ENCODE measurements at places on chromosomes 6 and 20.

DNA sequence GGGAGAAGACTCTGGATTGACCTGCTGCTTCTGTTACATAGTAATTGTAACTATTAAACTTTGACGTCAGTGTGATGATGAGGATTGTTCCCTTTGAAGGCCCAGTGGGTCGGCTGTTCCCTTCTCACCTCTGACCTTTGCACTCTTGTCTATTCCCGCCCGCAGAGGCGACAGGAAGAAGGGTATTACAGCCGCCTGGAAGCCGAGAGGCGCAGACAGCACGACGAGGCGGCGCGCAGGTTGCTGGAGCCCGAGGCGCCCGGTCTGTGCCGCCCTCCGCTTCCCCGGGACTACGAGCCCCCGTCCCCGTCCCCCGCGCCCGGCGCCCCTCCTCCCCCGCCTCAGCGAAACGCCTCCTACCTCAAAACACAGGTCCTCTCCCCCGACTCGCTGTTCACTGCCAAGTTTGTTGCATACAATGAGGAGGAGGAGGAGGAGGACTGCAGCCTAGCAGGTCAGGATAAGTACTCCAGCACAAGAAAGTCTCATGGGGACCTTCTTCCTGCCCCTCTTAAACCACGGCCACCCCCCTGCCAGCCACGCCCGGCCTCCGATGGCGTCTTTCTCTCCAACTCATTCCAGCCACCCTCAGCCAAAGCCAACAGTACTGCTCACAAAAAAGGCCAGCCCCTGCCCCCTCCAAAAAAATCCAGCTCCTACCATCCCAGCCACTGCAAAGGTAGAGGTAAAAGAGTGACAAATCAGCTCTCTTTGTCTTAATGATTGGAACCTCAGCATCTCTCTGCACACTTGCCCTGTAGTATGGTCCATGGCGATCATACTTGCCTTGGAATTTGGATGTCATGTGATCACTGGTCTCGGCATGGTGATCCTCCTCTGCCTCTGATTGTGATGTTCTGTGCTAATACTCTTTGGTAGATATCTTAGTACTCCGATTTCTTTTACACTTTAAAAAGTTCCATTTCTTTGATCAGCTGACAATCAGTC, 31.6 kb upstream of the KIF25 start:
- DNase-seq, result no peak

DNA sequence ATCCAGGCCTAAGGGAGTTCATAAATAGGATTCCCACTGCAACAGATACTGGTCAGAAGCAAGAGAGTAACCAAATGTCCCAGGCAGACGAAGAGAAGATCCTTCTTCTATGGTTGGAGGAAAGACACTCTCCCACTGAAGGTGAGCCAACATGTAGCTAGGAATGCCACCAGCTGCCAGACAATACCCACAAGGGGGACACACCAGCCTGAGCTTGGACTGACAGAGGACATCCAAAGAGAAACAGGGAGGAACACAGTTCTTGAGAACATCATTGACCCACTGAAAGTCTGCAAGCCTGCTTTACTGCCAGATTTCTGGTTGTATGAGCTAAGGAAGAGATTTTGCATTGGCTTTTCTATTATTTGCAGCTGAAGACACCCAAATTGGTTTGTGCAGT, 80.1 kb downstream of the PXDC1 start:
- DNase-seq, result no peak

- no peak for DNase-seq
Measured at GRCh38 chr20:37885593-37886503, 17.1 kb upstream of the VSTM2L start.

DNA sequence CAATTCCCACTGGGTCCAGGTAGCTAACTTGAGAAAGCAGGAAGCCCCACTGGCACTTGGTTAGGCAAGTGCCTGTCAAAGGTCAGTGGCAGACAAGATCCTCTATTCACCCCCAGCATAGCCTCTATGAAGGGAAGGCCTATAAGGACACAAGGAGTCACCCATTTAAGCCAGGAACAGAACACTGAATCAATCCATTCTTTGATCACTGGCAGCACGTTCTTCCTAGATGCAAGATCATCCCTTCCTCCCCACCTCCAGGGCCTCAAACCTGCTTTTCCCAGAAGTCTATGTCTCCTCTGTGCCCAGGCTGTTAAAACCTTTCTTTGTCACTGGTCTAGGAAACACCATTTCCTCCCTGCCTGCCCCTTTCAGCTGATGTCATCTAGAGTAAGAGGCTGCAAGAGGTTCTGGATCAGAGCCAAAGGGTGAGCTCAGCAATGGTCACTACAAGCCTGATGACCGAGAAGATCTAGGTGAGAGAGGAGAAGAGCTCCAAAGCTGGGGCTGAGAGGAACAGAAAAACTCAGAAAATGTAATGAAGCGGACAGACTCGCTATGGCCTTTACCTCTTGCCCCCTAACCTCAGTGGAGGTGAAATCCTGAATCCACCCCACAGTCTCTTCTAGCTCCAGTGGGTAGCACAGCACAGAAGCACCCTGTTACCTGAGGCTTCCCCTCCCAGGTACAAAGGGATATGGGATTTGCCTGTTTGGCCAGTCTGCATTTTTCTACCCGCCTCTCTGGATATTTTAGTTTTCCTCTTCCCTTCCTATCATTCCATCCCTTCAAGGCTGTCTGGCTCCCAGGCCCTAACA, 1.8 kb downstream of the GTPBP2 start:
- DNase-seq, result peak; percentile 39

DNA sequence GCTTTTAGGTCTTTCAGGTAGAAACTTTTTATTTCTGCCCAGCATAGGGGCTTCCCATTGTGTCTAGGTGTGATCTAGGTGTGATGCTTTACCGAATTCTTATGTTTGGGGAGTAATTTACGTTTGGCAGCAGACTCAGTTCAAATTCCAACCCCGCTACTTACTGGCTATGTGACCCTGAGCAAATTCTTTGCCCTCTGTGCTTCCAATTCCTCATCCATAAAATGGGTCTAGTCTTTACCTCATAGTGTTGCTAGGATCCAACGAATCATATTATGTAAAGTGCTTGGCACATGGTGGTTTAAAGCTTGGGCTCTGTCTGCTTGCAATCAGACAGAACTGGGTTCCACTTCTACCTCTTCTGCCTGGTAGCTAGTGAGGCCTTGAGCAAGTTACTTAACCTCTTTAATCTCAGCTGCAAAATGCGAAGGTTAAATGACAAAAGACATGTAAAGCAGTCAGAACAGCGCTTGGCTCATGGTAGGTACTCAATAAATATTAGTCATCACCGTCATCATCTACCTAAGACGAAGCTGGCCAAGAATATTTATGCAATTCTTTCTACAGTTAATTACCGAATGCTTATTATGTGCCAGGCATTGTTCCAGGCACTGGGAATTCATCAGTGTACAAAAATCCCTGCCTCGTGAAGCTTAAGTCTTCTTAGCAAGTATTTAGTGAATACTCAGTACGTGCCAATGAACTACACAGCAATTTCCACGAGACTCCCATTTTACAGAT, 1.0 kb downstream of the NSFL1C start:
- no peak for DNase-seq

GRCh38 chr6:54601600-54602300, 244.8 kb upstream of the FAM83B start:
- no peak for DNase-seq

- DNase-seq, result no peak
Measured at GRCh38 chr20:31704225-31705119, 18.2 kb downstream of the BCL2L1 start.

- DNase-seq, result no peak
Measured at GRCh38 chr6:17021539-17021889, 80.3 kb upstream of the STMND1 start.

- no peak for DNase-seq
Measured at GRCh38 chr20:17641520-17641964, 40.5 kb downstream of the RRBP1 start.

Measured in NCI-H2081 (cell line).